ENCODE measurements at places on chromosomes 6 and 20. TPM values are rescaled to one million over a fixed set of nuclear protein-coding genes. Genes with fewer than 3 reads are reported as not detected.

DNA sequence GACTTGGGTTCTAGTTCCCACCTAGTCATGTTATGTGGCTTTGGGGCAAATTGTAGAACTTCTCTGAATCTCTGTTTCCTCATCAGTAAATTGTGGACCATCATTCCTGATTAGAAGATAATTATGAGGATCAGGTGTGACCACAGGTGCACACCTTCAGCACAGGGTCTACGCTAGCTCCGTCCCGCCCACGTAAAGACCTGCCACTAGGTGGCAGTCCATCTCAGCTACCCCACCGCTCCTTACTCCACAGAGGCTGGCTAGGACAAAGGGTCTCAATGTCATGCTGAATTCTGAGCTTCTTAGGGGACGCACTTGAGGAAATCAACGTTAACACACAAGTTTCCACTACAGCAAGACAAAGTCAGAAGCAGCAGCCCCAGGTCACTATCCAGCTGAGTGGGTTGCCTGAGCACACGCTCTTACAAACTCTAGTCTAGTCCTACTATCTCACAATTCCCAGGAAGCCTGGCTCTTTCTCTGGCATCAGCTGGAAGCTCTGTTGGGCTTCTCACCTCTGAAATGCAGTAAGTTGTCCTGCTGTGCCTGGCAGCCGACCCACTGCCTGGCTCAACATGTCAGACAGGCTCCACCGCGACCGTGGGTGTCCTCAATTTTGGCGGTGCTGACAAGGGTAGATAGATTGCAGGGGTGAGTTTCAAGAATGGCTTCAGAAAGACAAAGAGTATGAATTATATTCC is 2.0 kb upstream of the PLCG1 start:
- no peak for DNase-seq

DNA sequence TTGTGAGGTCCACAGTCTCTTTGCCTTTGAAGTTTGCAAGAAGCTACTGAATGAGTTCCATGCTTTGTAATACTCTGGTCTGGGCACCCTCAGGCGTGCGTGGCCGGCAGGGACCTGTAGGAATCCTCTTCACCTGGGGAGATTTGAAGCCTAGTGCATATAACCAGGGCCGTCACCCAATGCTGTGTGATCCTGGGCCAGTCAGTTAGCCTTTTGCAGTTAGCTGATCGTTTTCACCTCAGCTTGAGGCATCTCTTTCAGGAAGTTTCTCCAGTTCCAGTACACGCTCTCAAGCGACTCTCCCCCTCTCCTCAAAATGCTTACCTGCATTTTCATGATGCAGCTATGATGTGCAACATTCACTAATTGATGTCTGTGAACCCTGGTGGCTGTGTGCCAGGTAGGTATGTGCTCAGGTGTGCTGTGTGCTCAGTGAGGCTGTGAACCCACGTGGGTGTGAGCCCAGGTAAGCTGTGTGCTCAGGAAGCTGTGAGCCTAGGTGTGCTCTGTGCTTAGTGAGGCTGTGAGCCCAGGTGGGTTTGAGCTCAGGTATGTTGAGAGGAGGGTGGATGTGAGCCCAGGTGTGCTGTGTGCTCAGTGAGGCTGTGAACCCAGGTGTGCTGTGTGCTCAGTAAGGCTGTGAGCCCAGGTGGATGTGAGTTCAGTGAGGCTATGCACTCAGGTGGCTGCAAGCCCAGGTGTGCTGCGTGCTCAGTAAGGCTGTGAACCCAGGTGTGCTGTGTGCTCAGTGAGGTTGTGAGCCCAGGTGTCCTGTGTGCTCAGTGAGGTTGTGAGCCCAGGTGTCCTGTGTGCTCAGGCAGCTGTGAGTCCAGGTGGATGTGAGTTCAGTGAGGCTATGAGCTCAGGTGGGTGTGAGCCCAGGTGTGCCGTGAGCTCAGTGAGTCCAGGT is 120.4 kb downstream of the PHACTR3 start:
- no peak for DNase-seq

- no peak for DNase-seq
These were observed 12.8 kb downstream of the SUN5 start for GRCh38 chr20:32991383-32991782.

- DNase-seq, result no peak
These were observed 14.6 kb upstream of the HLA-F start for GRCh38 chr6:29708432-29709179.

DNA sequence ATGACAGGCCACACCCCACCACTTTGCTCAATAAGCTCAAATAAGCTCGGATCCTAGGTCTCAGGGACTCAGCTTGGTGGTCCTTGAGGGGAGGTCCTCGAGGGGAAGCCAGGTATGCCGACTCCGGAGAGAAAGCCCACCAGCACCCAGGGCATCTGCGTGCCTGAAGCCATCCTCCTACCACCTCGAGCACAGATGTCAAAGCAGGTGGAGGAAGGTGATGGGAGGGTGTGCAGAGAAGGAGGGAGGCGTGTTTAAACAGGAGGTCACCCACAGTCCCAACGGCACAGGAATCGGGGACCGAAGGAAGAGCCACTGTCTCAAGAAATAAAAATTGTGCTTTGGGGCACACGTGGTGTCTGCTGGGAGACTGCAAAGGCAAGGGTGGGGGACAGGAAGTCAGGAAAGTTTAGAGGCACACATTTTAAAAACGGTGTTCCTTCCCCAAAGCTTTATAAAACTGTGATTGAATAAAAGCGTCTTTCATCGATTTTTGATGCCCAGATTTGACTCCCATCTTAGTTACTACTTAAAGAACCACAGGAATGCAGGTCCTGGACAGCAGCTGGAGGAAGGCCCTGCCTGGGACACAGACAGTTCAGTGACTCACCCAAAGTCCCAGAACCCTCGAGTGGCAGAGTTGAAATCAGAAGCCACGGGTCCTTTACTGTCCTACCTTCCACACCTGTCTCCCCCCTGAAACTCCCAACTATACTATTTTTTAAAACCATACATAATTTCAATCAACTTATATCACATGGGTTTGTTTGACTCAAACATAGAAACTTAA is 221.0 kb upstream of the PDE10A start:
- peak; percentile 6 for DNase-seq

DNA sequence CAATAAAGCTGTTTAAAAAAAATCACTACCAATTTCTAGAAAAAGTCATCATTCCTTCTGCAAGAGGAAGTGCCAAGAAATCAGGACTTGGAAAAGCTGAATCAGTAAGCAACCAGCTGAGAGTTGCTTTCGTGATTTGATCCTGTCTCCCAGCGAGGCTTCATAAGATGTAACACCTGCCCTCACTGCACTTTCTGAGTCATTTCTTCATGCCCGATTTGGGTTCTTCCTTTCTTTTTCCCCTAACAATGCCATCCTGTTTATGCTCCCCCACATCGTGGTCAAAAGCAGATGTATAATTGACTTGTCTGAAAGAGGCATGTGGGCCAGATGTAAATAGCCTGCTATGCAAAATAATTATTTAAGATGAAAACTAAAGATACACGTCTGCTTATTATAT is 52.1 kb downstream of the RIPOR2 start:
- DNase-seq, result no peak

DNA sequence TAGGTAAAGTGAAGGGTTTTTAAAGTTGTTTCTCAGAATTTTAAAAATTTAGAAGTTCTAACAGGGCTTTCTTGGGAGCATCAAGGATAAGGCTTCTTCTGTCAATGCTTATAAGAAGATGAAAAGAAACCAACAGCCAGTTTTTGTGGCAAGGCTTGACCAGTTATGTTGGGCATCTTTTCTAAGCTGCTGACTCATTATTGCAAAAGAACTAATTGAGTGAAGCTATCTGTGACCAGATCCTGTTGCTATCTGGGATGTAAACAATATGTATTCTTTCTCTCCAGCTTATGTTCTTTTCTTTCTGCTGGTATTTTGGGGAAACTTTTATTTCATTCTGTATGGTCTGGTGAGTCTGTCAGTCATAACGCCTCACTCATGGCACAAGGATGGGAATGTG is 643.8 kb downstream of the HDGFL1 start:
- peak; percentile 68 for DNase-seq

- DNase-seq, result no peak
These were observed 99.6 kb upstream of the TMEM170B start for GRCh38 chr6:11437824-11438459.

DNA sequence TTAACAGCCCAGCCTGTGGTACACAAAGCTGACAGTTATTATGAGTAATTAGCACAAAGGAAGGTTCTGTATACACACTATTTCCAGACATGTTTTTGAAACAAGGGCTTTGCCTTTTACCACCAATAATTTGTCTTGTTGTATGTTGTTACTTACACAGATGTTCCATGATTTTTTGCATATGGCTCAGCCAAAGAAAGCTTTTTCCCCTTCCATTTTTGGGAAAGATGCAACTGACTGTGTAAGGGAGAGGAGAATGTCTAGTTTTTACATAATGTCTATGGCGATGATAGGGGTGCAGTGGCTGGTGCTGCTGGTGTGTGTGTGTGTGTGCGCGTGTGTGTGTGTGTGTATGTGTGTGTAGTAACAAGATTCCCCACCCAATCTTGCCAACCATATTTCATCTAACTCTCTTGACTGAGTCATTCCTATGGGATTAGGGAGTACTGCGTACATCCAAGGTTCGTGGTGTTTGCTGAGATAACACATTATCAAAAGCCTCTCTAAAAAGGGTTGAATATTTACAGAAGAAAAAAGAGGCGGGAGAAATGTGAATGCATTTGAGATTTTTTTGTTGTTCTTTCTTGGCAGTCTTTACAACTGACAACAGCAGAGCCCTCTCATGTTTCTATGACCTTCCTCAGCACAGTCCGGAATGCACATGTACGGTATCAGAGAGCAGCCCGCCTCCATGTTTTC is 192.2 kb downstream of the GMPR start:
- DNase-seq, result no peak

- peak; percentile 79 for DNase-seq
These were observed 653 bp downstream of the LMBRD1 start for GRCh38 chr6:69796073-69796641.

DNA sequence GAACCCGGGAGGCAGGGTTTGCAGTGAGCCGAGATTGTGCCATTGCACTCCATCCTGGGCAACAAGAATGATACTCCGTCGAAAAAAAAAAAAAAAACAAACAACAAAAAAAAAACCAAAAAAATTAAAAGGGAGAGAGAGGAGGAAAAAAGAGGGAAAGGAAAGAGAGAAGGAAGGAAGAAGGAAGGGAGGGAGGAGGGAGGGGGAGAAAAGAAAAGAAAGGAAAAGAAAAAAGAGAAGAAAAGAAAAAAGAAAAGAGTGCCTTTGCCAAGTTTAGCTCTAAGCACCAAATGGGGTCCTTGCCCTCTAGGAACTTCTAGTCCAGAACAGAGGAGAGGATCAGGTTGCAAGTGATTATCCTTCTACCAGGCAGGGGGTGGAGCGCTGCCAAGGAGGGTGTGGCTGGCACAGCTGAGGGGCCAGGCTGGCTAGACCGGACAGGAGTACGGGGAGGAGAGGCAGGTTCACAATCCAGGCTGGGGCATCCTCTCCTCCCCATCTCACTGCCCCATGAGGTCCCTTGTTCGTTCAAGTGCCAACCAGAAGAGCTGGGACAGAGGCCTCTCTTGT is 19.1 kb downstream of the GNAS start:
- DNase-seq, result no peak

ASXL1 gene
- 54.8 TPM for total RNA-seq

REV3L gene
- 14.1 TPM for total RNA-seq

MAN1A1 gene
- 41.3 TPM for total RNA-seq

EEF1A2 gene
- total RNA-seq, result 4.5 TPM

FERMT1 gene
- total RNA-seq, result 16.7 TPM

IYD gene
- 0.30 TPM for total RNA-seq

HRH3 gene
- not detected for total RNA-seq

Data from renal cortical epithelial cell (primary cell).